AG08395 (cell line): ENCODE measurements at places on chromosomes 12 and 14.

DNA sequence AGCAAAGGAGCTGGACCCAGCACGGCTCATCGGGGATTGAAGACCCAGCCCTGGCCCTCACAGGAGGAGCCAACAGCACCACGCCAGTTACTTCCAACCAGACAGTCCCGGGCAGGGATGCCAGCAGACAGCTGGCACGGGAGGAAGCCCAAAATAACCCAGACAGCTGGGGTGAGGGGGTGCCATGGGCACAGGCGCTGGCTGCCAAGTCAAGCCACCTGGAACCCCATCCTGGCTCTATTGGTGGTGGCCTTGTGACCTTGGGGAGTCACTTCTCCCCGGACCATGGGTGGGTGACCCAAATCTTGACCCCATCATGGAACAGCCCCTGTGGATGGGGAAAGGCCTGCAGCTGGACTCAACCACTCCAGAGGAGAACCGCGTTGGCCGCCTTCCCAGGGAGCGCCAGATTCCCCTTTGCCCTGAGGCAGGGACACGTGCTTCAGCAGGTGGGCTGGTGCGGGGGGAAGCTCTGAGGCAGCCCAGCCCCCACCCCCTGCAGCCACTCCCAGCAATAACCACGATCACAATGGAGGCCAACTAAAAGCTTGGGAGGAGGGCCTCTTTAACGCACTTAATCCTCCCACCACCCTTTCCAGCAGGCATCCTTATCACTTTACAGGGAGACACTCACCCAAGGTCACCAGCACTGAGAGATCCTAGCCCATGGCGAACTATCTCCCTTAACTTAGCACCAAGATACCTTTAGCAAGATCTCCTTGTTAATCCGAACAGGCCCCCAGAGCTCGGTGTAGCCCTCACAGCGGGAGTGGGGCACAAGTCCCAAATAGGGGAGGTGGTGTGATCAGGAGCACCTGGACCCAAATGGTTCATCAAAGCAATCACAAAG lies 4.7 kb upstream of the RHOF start:
- no peak for DNase-seq

DNA sequence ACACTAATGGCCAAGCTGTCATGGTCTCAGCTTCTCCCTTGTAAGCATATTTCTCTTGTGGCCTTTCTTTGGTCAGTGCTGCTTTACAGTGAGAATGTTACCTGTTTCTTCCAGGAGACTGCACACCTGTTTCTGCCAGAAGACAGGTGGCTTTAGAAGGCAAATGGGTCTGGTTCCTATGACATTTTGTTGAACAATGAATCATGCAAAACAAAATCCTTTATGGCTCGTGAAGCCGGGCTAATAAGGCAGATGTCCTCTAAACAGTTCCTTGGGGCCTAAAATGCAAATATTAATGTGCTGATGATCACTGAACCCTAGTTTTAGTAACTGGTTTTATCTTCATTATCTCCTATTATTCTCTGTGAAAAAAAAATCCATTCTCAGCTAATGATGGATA lies 927.6 kb downstream of the GALC start:
- no peak for DNase-seq

- no peak for DNase-seq
Measured at GRCh38 chr12:107242189-107242588, 148.8 kb upstream of the CRY1 start.

DNA sequence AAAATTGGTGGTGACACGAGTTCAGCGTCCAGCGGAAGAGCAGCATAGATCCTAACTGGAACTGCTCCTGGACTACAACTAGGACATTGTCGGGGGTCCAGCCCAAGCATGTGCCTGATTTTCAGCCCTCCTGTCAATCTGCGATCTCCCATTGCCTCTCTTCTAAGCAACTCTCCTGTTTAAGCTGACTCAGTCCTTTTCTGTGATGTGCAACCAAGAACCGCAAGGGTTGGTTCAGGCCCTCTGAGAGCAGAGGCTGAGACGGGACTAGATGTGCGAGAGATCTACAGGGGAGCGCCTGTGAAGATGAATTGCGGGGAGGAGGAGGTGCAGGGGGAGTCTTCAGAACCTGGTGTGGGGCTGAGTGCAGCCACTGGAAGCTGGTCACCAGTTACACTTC lies 3.7 kb upstream of the PAPLN start:
- no peak for DNase-seq

GRCh38 chr14:83255727-83256090 lies 1722.1 kb upstream of the SEL1L start:
- no peak for DNase-seq

- DNase-seq: no peak
Measured at GRCh38 chr14:104548802-104549535, 30.6 kb upstream of the C14orf180 start.

- no peak for DNase-seq
Measured at GRCh38 chr12:85509081-85509856, 229.2 kb downstream of the ALX1 start.

DNA sequence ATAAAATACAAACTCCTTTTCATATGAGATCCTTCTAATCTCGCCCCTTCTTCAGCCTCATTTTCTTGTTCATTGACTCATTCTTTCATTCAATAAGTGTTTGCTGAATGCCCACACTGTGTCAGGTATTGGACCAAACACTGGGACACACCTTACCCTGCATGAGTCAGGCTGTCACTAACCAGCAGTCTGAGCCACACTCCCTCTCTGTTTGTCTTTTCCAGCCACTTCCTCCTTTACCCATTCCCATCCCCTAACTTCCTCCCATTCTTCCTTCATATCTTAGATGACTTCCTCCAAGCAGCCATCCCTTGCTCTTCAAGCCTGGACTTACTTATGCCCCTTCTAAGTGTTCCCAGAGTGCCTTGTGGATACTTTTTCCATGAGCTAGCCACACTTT lies 27.0 kb upstream of the HIF1A start:
- no peak for DNase-seq

DNA sequence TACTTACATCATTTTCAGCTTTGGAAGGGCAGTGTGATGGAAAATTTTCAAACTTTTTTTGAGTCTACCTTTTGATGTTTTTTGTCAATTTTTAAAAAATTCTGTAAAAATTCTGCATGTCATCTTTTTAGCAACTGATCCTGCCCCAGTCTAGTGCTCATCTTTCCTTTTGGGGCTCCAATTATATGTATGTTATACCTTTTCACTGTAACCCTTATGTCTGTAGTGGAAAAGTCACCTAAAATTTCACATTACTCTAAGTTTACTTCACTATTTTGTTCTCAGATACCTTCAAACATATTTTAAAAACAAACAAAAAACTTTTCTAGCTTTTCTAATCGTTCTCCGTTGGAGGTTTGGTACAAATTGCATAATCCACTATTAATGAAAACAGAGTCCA lies 32.5 kb upstream of the MYRFL start:
- no peak for DNase-seq

DNA sequence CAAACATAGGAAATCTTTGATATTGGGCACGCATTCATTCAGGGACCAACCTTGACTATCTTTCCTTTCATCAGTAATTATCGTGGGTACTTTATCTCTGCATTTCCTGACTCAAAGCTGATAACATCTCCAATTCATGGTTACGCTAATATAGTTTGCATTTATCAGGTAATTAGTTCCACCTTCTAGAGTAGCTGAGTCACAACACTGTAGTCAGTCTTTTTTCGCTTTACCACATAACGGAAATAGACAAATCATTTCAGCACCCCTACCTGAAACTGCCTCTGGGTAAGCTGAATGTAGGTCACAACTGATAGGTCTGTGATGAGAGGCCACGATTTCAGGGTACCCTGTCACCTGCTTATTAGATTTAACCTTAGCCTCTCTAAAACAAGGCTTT lies 36.7 kb upstream of the IL22 start:
- no peak for DNase-seq

DNA sequence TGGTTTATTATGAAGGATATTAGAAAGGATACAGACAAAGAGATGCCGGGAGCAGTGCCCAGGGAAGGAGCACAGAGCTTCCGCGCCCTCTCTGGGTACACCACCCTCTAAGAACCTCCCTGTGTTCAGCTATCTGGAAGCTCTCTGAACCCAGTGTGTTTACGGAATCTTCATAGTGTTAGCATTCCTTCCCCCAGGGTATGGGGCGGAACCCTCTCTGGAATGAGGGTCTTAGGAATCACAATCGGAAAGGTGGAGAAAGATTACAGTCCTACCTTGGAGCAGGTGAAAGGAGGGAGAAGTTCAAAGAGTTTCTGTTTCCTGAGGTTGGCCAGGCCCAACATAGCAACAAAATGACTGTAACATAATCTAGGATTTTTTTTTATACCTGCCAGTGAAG lies 6.8 kb upstream of the NUDT4 start:
- DNase-seq: no peak

DNA sequence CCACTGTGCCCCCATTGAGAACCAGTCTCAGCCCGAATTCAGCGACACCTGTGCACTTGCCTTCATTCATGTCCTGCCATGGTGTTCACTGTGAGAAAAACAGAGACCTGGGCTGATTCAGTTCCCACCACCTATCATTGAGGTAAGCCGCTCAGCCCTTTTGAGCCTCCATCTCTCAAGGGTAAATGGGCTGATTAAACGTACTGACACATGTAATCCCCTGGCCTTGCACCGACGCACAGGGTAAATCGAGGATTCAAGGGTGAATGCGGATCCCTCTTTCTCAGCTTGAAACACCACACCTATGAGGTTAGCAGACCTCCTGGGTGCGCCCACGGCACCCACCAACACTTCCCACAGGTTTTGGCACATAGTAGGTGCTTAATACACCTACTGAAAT lies 69.7 kb downstream of the C14orf132 start:
- no peak for DNase-seq

DNA sequence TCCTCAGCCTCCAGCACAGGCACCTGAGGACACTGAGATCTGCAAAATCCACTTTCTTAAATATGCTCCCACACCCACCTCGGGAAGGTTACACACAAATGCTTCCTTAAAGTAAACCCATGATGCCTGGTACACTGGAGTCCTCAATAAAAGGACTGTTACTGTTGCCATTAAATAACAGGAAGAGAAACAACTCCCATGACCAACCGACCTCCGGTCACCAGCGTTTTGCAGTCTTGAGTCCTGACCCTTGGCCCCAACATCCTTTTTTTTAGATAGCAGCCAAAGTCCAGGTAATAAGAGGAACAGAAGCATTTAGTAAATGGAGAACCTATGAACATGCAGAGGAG lies 42.4 kb downstream of the ITPK1 start:
- no peak for DNase-seq

DNA sequence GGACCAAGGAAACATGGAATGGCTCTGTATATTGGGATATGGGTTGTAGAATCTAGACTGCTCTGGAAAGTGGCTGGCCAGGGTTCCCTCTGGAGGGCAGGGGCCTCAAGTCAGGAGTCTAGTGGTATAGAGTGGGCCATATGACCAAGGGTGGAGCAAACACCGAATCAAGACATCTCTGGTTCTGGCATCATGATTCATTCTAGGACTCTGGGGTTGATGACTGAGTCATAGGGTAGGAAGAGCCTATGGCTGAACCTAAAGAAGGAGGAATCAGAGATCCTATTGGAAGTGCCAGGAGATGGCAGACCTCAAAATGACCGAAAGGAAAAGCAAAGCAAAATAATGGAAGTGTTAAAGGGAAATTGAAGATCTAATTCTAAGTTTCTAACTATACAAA lies 356.4 kb upstream of the PRICKLE1 start:
- DNase-seq: no peak

- peak; percentile 52 for DNase-seq
Measured at GRCh38 chr12:102824218-102824835, 92.7 kb downstream of the PAH start.

DNA sequence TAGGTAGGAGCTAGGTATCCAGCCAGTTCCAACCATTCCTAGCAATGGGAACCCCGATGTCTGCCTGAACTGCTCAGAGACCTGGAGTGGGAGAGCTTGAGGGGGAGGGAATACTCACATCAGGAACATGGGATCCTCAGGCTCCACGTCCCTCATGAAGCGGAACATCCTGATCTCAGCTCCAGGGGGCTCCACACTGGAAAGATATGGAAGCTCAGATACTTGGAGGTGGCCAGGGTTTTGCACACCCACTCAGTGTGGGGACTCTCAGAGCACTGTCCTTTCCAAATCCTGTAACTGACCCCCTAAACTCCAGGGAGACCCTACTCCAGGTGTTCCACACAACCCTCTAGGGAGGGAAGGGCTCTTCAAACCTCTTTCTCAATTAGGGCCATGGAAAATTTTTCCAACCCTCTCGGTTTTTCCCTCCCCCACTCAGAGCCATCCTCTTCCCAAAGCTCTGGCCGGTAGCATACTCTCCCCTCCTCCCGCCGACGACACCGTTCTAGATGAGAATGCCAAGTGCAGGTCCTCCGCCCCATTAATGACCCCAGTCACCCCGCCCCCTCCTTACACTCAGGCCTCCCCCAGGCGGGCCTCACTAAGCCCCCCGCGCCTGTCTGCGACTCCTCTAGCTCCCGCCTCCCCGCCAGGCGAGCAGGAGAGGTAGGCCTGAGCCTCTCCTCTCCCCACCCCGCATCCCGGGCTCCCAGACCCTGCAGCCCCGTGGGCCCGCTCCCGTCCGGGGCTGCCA lies 597 bp downstream of the MLF2 start:
- DNase-seq: peak; percentile 67

GRCh38 chr14:99544991-99545390 lies 59.0 kb downstream of the CCDC85C start:
- no peak for DNase-seq

DNA sequence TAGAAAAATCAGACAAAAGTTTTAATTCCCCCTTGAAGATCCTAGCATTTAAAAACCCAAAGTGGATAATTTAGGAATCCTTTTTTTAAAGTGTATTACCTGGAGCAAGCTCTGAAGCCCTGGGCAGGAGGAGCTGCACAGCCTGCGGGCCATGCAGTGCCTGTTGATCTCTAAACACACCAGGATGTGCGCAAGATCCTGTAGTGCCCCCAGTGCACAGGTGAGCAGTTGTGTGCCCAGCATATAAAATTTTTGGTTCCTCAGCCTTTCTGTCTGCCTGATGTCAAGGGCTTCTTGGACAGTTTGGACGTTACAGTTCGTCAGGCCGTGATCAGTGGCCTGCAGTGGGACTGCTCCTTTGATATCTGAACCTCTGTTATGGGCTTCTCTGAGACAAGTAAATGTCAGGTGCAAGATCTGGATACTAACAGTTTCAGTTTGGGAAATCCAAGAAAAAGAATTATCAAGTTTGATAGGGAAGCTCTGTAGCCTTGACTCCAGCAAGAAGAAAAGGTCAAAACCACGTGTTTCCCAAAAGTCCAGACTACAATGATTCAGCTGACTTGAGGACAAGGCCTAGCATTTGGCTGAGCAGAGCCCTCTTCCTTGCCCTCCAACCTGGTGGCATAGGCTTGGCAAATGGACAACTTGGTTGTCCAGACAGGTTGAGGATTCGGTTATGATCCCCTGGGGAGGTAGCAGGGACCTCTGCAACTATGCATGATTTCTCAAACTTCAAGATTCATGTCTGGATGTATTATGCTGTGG lies 1.0 kb downstream of the ATXN7L3B start:
- no peak for DNase-seq

- no peak for DNase-seq
Measured at GRCh38 chr12:79515530-79515935, 175.2 kb downstream of the PAWR start.

DNA sequence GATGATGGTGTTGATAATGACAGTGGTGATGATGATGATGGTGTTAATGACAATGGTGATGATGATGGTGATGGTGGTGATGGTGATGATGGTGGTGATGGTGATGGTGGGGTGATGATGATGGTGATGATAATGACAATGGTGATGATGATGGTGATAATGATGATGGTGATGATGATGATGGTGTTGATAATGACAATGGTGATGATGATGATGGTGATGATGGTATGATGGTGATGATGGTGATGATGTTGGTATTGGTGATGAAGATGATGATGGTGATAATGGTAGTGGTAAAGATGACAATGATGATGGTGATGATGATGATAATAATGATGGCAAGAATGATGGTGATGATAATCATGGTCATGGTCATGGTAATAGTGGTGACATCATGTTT lies 184.7 kb downstream of the SLC15A4 start:
- DNase-seq: no peak

- no peak for DNase-seq
Measured at GRCh38 chr12:108060067-108060466, 69.0 kb upstream of the WSCD2 start.
